NCI-H2107 (cell line): ENCODE measurements at places on chromosomes 5 and 9.
A peak's percentile ranks its signal among the peaks of the same experiment; 100 is the strongest.

- DNase-seq, result no peak
Observed at GRCh38 chr9:9523476-9524139, 1089.2 kb downstream of the PTPRD start.

DNA sequence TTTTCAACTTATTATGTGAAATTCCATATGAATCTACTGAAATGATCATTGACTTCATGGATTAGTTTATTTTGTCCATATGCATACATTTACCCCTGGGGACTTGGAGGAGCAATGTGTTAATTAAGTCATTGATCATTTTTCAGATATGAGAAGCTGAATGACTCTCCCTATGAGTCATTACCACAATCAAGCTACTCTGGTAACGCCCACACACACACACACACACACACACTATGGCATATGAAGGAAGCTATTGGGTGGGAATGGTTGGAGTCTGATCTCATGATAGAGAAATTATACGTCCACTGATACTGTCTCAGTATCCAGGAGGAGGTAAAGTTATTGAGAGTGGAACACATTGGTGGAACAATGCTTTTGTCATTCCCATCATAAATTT, 528.9 kb downstream of the AGTPBP1 start:
- DNase-seq, result no peak

DNA sequence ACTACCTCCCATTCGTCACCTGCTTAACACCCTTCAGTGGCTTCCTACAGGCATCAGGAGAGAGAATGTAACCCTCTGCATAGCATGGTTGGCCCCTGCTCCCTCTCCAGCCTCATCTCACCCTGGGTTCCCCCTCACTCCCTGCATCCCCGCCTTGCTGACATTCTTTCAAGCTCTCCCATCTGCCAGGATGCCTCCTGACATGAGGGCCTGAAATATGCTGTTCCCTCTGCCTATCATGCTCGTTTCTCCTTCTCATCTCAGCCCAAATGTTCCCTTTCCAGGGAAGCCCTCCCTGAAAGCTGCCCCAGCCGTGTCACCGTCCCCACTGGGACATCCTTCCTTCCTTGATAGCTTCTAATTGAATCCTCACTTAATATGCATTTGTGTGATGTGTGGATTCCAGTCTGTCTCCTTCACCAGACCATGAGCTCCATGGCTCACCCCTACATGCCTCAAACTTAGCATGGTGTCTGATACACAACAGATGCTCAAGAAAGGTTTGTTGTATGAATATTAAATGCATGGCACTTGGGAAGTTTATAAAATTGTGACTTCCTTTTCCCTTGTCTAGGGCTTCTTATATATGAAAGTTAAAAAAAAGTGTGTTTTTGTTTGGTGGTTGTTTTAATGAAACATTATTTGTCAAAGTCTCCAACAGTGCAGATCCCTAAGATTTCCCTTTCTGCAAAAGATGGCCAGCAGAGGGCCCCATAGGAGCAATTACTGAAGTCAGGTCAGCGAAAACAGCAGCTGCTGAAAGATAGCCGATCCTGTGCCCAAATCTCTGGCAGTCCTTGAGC, 7.3 kb upstream of the C5orf58 start:
- peak; percentile 12 for DNase-seq

DNA sequence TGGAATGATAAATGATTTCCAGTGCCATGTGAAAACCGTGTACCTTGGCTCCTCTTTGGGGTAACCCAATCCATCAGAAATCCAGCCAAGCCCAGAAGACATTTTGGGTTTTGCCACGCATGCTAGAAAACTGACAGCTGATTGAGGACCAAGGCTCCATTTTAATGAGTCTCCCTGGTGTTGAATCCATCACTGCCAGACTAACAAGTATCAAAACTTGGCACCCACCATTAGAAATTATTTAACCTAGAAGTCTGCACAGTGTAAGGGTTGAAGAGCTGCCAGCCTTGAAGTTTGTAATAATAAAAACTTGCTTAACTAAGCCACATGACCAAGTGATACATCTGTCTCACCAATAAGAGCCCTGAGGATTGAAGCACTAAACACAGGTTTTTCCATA, 369.9 kb downstream of the DNAH5 start:
- DNase-seq, result no peak

GRCh38 chr5:72288924-72289323, 31.1 kb downstream of the MRPS27 start:
- peak; percentile 5 for DNase-seq

DNA sequence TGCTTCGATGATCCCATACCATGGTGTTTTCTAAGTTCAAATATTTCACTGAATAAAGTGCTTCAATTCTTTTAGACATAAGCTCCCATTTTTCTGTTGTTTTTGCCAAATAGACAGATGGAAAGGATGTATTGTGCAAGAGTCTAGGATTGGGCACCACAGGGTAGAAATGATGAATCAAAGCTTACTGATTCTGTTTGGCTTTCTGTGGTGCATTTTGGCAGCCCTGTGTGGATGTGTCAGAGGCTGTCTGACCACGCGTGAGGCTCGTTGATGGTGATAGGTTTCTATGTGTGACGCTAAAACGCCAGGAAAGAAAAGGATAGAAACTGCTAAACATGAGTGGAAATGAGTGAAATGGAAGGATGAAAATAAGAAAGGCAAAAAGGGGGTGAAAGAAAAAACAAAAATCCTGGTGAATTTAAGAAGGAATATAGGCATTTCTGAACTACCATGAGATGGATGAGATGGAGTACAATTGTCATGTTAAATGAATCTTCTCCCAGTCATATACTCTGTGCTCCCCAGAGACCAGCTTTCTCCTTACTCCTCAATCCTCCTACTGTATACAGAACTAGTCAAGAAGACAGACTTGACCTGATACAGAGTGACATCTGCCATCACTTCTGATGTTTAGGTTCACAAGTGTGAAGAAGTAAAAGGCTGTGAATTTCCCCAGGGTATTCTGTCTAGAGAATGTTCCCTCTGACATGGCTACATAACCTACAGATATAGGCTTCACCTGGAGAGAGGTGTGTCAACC, 54.4 kb downstream of the ANKH start:
- no peak for DNase-seq

GRCh38 chr9:137369061-137369787, 53.7 kb downstream of the EXD3 start:
- no peak for DNase-seq

DNA sequence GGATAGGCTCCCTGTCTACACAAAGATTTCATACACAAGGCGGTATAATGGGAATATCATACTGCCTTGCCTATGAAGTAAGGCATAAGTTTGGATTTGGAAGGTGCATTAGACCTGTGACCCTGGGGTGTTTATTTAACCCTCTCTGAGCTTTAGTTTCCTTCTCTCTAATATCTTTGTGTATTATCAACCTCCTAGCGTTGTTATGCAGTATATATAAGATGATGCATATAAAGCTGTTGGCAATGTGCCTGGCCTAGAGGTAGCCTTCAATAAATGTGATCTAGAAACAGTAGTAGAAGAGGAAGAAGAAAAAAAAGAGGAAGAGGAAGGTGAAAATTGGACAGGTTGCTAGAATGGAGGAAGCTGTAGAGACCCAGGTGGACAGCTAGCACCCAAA, 311.6 kb upstream of the CLINT1 start:
- DNase-seq, result no peak

GRCh38 chr9:97039514-97039860, 545 bp upstream of the CTSV start:
- DNase-seq, result no peak

GRCh38 chr5:135724617-135725016, 109.8 kb upstream of the SLC25A48 start:
- no peak for DNase-seq

- no peak for DNase-seq
Observed at GRCh38 chr5:61595426-61595825, 263.4 kb downstream of the ZSWIM6 start.

GRCh38 chr5:14420101-14420811, 161.3 kb upstream of the OTULINL start:
- no peak for DNase-seq

- DNase-seq, result no peak
Observed at GRCh38 chr5:58759745-58760144, 176.9 kb downstream of the RAB3C start.

GRCh38 chr9:8457816-8458215, 658.2 kb upstream of the DMAC1 start:
- no peak for DNase-seq

DNA sequence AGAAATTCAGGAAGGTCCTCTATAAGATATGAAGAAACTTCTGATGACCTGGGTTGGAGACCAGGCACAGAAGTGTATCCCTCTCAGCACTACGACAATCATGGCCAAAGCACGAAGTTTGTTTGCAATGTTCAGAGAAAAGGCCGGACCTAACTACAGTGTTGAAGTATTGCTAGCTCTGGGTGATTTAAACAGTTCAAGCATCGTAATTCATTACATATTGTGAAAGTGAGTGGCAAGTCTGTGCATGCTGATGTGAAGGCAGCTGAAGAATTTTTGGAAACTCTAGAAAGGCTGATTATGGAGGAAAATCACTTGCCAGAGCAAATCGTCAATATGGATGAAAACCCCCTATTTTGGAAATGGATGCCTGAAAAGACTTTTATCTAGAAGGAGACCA, 67.2 kb upstream of the PANK3 start:
- DNase-seq, result no peak

- DNase-seq, result no peak
Observed at GRCh38 chr5:95283761-95284571, 928 bp downstream of the MCTP1 start.

DNA sequence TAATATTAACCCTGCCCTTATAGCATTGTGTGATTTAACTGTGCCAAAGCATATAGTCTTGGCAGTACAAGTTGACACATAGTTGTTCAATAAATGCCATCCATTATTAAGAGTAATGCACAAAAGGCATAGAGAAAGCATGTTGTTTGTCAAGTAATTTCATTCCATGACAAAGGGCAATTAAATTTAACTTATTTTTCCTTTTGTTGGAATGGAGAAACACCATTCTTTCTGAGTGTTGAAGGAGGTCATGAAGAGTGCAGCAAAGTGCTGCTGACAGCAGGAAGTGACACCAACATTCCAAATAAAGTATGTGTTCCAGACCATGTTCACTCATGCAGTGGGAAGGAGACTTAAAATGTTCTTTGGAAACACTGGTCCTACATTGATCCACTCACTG, 29.1 kb downstream of the ANKDD1B start:
- no peak for DNase-seq

- DNase-seq, result no peak
Observed at GRCh38 chr5:127400946-127401670, 110.5 kb downstream of the MEGF10 start.

DNA sequence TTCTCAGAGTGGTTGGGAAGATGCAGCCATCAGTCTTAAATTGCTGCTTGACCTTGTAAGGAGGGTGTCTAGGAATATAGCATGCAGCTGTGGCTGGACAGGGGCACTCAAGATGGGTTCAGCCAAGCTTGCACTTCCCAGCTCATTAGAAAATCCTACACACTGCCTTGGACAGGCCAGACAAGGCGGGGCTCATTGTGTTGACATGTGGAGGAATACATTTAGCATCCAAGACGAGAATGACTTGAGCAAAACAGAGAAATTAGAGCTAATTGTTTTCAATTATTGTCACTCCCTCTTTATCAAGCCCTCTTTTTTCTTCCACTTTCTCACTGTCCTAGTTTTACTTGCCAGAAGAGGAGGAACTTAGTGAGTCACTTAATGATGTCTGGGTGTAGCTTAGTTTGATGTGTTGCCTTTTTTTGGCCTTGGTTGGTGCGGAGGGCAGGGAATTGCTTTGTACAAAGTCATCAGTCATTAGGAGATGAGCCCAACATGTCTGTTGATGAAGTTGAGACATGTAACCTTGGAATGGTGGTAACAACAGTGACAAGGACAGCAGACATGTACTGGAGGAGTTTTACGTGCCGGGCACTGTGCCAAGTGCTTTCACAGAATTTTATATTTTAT, 1219.3 kb upstream of the WWC1 start:
- no peak for DNase-seq

- DNase-seq, result no peak
Observed at GRCh38 chr9:83182071-83182470, 119.1 kb upstream of the RASEF start.

- no peak for DNase-seq
Observed at GRCh38 chr9:111016426-111017045, 21.7 kb downstream of the LPAR1 start.

GRCh38 chr9:13163287-13163686, 116.2 kb downstream of the MPDZ start:
- no peak for DNase-seq

DNA sequence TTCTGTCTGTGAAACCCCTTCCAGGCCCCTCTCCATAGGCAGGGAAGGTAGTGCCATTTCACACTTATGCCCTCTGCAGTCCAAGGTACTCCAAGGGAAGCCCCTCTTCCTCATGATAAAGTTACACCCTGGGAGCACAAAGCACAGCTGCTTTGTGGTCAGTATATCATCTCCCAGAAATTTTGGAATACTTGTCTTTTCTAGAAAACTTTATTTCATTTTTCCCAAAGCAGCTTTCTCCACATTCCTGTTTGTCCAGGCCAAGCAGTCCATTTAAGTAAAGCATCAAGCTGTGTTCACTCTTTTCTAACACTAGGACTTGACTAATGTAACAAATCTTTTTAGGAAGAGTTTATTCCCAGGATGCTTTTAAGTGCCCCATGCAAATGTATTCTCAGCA, 371.8 kb upstream of the RGMB start:
- DNase-seq, result no peak

- no peak for DNase-seq
Observed at GRCh38 chr9:91333551-91333950, 28.2 kb downstream of the AUH start.

DNA sequence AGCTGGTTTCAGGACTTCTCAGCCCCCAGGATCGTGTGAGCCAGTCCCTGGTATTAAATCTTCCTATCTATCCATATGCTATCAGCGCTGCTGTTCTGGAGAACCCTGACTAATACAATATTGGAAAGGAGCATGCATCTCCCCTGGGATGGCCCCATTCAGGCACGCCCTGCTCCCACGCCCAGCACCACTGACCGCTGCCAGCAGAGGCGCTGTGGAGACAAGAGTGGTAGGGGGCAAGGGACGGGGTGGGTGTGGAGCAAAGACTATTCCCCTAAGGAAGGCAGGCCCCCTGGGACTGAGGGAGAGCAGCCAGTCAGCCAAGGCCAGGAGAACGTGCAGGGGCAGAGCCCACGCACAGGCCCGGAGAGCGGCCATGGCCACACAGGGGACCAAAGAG, 116.0 kb downstream of the VAV2 start:
- no peak for DNase-seq

GRCh38 chr9:124332361-124333202, 74.8 kb downstream of the NEK6 start:
- DNase-seq, result no peak

GRCh38 chr9:128702949-128703615, 779 bp downstream of the PKN3 start:
- no peak for DNase-seq

GRCh38 chr9:137279741-137280473, 2.4 kb downstream of the TOR4A start:
- DNase-seq, result no peak

GRCh38 chr9:137277329-137278041, at the start of gene TOR4A:
TSS of gene TOR4A (plus strand) at chr9:137277726. CDS start at chr9:137278690, 964 bp downstream.
- DNase-seq, result no peak

- no peak for DNase-seq
Observed at GRCh38 chr5:138949988-138950387, 74.9 kb upstream of the LRRTM2 start.

- no peak for DNase-seq
Observed at GRCh38 chr5:180331647-180331950, 21.5 kb downstream of the GFPT2 start.
